Eye (tissue), 1 donor: ENCODE measurements at places on chromosomes 6 and 20.

- peak; percentile 96 for DNase-seq
Measured at GRCh38 chr20:41136680-41137613, at the start of gene PLCG1. Gene PLCG1, plus strand, starts transcription at chr20:41137543. Its CDS starts 99 bp downstream, at chr20:41137642.

- DNase-seq = no peak
Measured at GRCh38 chr6:89386917-89387491, 25.1 kb downstream of the RRAGD start.

DNA sequence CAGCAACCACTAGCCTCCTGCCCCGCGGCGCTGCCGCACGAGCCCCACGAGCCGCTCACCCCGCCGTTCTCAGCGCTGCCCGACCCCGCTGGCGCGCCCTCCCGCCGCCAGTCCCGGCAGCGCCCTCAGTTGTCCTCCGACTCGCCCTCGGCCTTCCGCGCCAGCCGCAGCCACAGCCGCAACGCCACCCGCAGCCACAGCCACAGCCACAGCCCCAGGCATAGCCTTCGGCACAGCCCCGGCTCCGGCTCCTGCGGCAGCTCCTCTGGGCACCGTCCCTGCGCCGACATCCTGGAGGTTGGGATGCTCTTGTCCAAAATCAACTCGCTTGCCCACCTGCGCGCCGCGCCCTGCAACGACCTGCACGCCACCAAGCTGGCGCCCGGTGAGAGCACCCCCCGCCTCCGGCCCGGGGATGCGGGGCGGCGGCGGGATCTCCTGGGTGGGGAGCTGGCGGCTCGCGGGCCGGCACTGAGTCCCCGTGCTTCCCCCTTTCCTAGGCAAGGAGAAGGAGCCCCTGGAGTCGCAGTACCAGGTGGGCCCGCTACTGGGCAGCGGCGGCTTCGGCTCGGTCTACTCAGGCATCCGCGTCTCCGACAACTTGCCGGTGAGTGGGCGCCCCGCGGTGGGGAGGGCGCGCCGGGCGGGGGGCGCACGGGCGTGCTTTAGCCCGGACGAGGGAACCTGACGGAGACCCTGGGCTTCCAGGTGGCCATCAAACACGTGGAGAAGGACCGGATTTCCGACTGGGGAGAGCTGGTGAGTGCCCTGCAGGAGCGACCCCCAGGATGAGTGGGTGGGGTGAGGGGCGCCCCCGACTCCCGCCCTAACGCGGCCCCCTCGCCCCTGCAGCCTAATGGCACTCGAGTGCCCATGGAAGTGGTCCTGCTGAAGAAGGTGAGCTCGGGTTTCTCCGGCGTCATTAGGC lies 585 bp downstream of the PIM1 start:
- peak; percentile 85 for DNase-seq

- no peak for DNase-seq
Measured at GRCh38 chr20:16709017-16709416, 20.8 kb upstream of the SNRPB2 start.

DNA sequence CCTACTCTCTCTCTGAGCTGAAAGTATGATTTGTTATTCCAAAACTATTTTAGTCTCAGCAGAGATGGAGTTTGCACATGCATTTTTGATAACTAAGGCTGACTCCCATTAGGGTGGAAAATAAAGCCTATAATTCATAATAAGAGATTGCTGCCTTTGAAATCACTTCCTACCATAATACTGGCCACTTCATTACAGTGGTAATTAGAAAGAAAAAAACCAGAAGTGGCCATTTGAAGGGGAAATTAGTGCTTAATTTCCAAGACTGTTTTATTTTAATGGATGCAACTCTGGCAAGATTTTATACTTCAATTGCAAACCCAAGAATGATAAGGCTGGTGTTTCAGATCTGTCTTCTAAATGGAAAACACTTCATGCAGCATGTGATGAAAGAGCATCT lies 43.4 kb downstream of the SLC35B3 start:
- DNase-seq = no peak

DNA sequence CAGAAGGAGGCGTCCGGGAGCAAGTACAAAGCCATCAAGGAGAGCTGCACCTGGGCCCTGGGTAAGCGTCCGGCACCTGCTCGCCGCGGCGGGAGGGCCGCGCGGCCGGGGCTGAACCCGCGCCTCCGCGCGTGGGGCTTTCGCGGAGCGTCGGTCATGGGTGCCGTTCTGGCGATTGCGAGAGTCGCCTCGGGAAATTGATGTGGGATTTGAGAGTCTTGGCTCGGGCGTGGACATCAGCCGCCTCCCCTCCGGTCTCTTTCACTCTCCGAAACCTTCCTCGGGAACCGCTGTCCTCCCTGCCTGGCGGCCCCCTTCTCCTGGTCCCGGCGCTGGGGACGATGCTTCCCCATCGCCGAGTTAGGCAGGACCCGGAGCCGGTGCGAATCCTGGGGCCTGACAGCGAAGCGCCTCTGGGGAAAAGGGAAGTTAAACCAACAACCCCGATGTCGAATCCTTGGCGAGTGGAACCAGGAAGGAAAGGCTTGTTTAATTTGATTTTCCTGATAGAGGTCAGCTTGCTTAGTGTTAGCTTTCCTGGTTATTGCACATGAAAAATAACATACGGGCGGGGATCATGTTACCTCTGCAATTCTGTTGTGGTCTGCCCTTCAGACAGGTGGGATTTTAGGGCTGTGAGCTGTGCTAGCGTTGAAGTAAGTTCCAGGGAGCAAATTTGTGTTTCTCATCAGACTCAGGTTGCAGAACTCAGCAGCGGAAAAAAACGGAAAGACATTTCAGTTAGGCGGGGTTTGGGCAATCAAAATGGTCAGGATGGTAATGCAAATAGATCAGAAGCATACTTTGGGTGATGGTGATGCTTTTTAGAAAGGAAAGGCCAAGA lies 594 bp downstream of the ARFGEF3 start:
- peak; percentile 72 for DNase-seq

DNA sequence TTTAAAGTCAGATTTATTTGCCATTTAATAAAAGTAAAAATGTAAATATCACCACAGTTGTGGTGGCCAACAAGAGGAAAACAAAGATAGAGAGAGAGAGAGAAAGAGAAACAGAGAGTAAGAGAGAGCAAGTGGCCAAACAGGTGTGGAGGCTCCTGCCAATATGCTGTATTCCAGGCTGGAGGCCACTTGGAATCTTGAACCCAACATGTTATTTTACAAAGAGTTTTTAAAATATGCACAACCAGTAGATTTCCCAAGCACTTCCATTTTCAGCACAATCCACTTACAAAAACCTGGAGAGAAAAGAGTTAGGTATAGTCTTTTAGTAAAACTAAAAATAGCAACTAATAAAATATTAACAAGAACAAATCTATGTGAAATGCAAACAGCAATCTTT lies 1323.1 kb upstream of the CITED2 start:
- DNase-seq = no peak

DNA sequence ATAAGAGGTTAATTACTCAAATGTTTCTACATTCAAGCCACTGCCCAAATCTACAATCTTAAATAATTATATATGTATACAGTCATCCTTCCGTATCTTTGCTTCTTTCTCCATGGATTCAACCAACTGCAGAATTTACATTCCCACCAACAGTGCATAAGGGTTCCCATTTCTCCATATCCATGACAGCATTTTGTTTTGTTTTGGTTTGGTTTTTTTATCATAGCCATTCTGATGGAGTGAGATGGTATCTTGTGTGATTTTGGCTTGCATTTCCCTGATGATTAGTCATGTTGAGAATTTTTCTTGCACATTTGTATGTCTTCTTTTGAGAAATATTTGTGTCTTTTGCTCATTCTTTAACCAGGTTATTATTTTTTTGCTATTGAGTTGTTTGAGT lies 198.5 kb downstream of the C6orf118 start:
- no peak for DNase-seq

DNA sequence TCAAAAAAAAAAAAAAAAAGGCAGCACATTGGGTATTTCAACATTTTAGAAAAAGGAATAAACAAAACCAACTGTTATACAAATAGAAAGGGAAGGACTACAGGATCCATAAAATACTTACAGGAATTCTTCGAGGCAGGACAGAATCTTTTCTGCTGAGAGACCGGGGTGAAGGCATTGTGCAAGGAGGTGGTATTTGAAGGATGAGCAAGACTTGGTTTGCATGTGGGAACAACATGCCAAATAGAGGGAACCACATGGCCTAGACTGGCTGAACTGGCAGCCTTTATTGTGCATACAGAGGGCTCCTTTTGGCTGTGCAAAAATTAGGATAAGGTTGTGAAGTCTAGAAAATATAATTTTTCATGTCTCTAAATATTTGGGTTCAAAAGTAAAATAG lies 62.9 kb downstream of the SCAND1 start:
- DNase-seq = no peak

DNA sequence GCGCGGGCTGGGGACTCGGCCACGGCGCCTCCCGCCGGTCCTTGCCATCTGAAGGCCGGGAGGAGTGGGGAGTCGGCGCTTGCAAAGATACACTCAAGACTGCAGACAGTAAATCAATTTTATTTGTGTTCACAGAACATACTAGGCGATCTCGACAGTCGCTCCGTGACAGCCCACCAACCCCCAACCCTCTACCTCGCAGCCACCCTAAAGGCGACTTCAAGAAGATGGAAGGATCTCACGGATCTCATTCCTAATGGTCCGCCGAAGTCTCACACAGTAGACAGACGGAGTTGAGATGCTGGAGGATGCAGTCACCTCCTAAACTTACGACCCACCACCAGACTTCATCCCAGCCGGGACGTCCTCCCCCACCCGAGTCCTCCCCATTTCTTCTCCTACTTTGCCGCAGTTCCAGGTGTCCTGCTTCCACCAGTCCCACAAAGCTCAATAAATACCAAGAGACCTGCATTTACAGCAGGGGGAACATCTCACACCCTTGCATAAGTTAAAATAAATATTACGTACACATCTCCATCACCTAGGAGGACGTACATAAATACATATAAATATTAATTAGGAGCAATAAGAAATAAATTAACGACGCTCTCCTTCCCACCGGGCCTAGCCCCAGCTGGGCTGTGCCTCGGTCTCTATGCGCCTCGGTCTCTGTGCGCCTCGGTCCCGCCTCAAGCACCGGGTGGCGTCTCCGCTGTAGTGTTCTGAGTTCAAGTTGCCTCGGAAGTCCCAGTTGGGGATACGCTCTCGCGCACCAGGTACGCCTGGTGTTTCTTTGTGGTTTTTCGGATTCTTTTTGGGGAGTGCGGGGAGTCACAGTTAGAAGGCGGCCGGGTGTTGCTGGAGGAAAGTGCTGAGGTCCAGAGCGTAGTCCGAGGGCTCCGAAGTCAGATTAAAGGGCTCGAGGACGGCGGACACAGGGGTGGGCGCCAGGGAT lies 889 bp upstream of the FLOT1 start:
- DNase-seq = peak; percentile 52

- DNase-seq = peak; percentile 98
Measured at GRCh38 chr6:145734486-145735355, 599 bp downstream of the EPM2A start.

DNA sequence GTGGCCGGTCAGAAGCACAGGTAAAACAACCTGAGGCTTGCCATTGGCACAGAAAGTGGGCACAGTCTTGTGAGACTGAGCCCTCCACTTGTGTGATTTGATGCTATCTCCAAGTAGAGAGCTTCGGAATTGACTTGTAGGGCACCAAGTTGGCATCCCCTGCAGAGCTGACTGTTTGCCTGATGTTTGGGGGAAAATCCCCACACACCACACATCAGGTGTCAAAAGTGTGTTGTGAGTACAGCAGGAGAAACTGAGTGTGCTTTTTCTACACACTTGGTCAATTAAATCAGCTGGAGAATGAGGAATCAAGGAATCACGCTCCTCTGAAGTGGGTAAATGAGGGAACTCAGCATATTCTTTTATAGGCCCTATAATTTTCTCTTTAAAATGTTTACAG lies 989 bp downstream of the SERINC3 start:
- DNase-seq = no peak

DNA sequence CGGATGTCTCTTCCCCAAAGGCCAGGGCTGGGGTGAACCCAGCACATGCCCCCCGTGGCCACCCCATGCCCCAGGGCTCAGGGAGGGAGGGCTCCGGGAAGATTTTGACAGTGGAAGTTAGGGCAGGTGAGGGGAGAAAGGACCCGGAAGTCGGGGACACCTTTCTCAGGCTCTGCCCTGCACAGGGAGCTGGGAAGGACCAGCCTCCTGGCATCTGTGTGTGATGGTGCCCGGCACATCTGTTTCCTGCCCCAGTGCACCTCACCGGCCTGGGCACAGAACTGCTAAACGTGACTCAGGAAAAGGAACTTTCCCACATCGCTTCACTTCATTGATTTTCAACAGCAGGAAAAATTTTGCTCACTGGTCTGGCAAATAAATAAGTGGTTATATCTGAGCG lies 141.1 kb upstream of the AFDN start:
- no peak for DNase-seq

DNA sequence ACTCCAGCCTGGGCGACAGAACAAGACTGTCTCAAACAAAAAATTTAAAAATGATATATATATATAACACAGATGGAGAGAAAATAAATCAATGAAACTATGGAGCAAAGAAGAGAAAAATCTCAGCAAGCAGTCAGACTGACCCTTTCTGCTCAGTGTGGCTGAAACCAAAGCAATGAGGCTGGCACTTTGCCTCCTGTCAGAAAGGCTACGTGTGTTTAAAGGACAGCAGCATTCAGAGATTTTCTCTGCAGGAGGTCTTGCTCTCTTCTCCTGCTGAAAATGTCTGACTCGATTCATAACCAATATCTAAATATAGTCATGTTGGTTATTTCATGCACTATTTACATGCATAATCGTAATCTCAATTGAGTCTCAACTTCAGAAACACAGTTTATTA lies 527.0 kb upstream of the JARID2 start:
- no peak for DNase-seq

DNA sequence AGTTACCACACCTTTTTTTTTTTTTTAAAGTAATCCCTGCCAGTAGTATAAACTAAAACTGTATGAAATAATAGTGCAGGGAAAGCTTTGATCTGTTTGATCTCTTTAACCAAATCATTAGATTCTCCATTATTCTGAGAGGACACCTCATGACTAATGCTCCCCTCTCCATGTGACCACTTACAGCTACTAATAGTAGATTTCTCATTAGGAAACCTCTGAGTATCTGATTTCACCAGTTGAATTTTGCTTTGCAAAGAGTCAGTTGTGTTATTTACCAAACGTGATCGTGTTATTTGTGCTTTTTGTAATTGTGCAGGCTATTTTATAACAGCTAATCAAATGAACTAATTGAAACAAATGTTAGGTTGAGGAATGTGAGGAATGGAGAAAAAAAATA lies 12.5 kb downstream of the CASP8AP2 start:
- DNase-seq = no peak

GRCh38 chr6:75213112-75213511 lies 7.3 kb upstream of the COL12A1 start:
- DNase-seq = peak; percentile 60

- peak; percentile 48 for DNase-seq
Measured at GRCh38 chr6:111871207-111871606, 2.0 kb downstream of the FYN start.

DNA sequence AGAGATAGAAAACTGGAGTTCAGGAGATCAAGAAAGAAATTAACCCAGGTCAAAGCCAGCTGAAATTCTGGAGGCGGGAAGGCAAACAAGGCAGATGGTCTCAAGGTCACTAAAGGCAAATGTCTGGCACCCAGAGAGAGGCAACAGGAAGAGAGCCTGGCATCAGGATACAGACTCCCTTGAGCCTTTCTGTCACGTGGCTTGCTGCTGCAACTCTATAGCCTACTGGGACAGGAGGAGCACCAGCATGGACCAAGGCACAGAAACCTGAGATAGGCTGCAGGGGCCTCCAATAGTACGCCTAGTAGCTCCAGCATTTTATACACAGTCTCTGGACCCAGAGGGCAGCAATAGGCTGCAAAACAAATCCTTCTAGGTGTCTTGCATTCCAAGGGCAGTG lies 75.1 kb downstream of the SEL1L2 start:
- DNase-seq = no peak

GRCh38 chr6:145756170-145756662 lies 20.9 kb upstream of the EPM2A start:
- DNase-seq = peak; percentile 64
